ENCODE measurements at places on chromosomes 5 and 9.
A peak's percentile ranks its signal among the peaks of the same experiment; 100 is the strongest.

GRCh38 chr9:136031741-136032730 is 63.1 kb downstream of the NACC2 start:
- H3K4me3 ChIP-seq: no peak overlapping the region
- DNase-seq: peak; percentile 28
- no peaks in the 10 kb centered on the region for H3K27me3 ChIP-seq
- H3K27ac ChIP-seq: no peak overlapping the region
- peaks cover 24% of the 10 kb centered on the region for H3K36me3 ChIP-seq

DNA sequence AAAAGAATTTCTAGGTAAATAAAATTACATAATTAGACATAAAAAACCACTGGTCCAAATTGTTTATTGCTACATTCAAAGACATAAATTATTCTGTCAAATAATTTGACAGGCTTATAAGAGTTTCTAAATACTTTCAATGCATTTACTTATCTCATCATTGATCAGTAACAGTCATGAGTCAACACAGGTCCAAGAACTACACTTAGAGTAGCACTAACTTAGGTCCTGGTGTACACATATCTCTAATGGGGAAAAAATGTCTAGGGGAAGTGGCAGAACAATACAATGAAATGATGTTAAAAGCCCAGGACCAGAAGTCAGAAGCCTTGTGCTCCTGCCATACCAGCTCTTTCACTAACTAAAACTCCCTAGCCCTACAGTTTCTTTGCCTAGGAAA is 96.5 kb upstream of the SLCO6A1 start:
- no peaks in the 10 kb centered on the region for H3K36me3 ChIP-seq
- H3K27me3 ChIP-seq: no peaks in the 10 kb centered on the region
- no peak overlapping the region for H3K27ac ChIP-seq
- no peaks in the 10 kb centered on the region for H3K4me1 ChIP-seq
- no peak overlapping the region for H3K4me3 ChIP-seq
- DNase-seq: no peak

DNA sequence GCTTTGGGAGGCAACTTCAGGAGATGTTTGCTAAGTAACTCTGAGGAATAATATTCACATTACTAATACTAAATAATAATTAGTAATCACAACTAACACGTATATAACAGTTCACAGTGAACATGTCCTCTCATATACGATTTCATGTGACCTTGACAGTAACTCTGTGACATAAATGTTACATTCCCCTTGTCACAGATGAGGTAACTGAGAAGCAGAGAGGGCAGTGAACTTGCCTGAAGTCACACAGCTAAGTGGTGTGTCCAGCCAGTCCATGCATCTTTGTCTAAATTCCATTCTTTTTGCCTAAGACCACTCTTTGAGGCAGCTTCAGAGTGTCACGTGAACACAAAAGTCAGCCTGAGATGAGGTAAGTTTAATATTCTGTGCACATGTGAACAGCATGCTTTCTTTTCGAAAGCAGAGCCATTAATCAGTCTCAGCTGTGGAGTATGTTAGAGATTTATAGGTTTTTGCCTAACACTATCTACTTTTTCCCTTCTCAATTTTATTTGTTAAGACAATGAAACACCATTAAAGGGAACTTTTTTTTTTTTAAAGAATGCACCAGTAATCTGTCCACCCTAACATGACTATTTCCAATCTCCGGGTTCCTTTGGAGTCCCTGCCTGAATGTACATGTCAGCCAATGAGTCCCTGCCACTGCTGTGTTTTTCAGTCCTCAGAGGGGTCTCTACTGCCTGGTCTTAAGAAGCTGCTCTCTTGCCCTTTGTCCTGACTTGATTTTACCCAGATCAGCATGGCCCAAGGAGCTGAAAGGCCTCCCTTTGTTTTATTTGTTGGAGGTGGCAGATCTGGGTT is 43.5 kb downstream of the SH3PXD2B start:
- H3K4me1 ChIP-seq: no peaks in the 10 kb centered on the region
- H3K27ac ChIP-seq: peak overlapping the region; percentile 72
- H3K27me3 ChIP-seq: no peaks in the 10 kb centered on the region
- H3K36me3 ChIP-seq: peaks cover 69% of the 10 kb centered on the region

DNA sequence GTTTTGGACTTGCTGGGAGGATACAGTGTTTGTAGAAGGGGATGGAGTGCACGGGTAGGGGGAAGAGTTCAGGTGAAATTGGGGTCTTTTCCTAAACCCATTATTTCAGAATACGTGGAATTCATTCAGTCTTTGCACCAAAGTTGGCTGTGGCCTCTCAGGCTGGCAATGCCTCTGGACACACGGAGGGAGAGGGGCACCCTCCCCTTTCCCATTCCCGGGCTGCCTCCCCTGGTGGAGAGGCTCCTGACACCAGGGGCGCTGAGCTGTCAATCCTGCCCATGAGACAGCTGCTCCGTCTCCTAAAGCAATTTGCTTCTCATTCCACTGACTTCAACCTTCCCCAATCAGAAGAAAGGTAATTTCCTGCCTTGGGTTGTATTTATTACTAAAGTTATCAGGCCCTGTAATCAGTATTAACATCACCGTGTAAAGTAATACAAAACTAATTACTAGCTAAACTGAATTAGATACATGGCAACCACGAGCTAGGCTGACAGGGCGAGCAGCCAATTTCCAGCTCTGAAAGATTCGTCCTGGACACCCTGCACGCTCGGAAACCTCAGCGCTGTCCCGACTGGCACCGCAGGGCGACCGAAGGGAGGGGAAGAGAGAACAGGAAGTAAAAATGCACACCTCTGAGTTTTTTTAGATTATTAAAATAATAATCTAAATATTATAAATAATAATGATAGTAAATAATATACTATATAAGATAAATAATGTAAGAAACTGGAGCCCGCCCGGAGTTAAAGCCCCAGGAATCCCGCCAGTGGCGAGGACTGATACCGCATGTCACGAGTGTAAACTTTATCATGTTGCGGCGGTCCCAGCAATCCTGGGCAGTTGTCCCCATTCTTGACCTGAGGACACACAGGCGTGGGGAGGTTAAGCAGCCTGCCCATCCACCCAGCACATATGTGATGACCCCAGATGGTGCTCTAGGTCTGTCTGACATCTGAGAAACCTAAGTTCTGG is 6.9 kb upstream of the OLFM1 start:
- no peaks in the 10 kb centered on the region for H3K36me3 ChIP-seq
- H3K27ac ChIP-seq: no peak overlapping the region
- peaks cover 17% of the 10 kb centered on the region for H3K27me3 ChIP-seq
- DNase-seq: no peak
- no peaks in the 10 kb centered on the region for H3K4me1 ChIP-seq
- H3K4me3 ChIP-seq: no peak overlapping the region
